ENCODE measurements at places on chromosomes 4 and X. TPM values are rescaled to one million over a fixed set of nuclear protein-coding genes. Genes with fewer than 3 reads are reported as not detected.

Gene CNKSR2
- total RNA-seq = 2.2 TPM

Gene PGM2
- total RNA-seq = 24.4 TPM

Gene DCX
- total RNA-seq = 2.4 TPM

Gene GABRE
- 1.8 TPM for total RNA-seq

Gene ARHGAP36
- total RNA-seq = not detected

Gene MAB21L2
- total RNA-seq = 1.9 TPM

Gene BRS3
- total RNA-seq = not detected

Gene DUX4
- not detected for total RNA-seq

- H3K27ac ChIP-seq = peak overlapping the region; percentile 25
- peaks cover 13% of the 10 kb centered on the region for H3K4me1 ChIP-seq
- peaks cover 8% of the 10 kb centered on the region for H3K36me3 ChIP-seq
- DNase-seq = peak; percentile 84
- H3K27me3 ChIP-seq = no peaks in the 10 kb centered on the region
These were observed 21.2 kb upstream of the SLC25A31 start for GRCh38 chr4:127708985-127709384.

DNA sequence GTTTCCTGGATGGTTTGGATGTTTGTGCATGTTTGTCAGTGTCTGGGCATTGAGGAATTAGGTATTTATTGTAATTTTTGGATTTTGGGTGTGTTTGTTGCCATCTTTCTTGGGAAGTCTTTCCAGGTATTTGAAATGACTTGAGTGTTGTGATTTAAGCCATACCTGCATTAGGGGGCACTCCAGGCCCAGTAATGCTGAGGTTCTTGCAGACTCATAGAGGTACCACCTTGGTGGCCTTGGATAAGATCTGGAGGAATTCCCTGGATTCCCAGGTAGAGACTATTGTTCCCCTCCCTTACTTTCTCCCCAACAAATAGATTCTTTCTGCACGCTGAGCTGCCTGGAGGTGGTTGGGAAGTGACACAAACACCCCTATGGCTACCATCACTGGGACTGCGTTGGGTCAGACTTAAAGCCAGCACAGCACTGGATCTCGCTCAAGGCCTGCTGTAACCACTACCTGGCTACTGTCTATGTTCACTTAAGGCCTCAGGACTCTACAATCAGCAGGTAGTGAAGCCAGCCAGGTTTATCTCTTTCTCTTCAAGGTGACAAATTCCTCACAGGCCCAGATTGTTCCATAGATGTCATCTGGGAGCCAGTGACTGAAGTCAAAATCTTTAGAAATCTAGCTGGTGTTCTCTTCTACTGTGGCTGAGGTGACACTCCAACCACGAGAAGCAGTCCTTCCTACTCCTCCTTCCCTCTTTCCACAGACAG is 643.6 kb downstream of the PDHA2 start:
- no peaks in the 10 kb centered on the region for H3K36me3 ChIP-seq
- no peak overlapping the region for H3K27ac ChIP-seq
- H3K27me3 ChIP-seq = no peaks in the 10 kb centered on the region
- no peaks in the 10 kb centered on the region for H3K4me1 ChIP-seq
- no peak overlapping the region for H3K4me3 ChIP-seq
- no peak for DNase-seq

GRCh38 chr4:170623899-170624298 is 534.1 kb upstream of the AADAT start:
- no peaks in the 10 kb centered on the region for H3K4me1 ChIP-seq
- DNase-seq = no peak
- no peaks in the 10 kb centered on the region for H3K36me3 ChIP-seq

DNA sequence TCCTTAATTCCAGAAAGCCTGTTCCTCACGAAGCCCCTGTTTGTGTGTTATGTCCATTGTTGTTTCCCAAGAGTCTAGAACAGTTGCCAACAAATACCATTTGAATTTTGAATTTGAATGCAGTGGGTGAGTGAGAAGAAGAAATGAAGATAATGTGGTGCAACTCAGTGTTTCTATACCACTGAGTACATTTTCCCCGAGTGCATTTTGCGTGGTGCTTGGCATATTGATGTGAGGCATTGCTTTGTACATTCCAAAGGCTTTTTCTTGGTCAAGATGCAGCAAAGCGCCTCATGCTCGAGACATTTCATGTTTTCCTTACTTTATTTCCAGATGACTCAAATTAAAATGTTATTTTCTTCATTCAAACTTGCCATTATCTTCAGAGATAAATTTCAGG is 253.1 kb upstream of the RPS6KA3 start:
- no peak for DNase-seq
- H3K4me1 ChIP-seq = peaks cover 16% of the 10 kb centered on the region
- H3K36me3 ChIP-seq = no peaks in the 10 kb centered on the region
- H3K27me3 ChIP-seq = no peaks in the 10 kb centered on the region
- no peak overlapping the region for H3K4me3 ChIP-seq

GRCh38 chrX:148572337-148572736 is 71.9 kb downstream of the AFF2 start:
- H3K36me3 ChIP-seq = no peaks in the 10 kb centered on the region
- H3K4me3 ChIP-seq = no peak overlapping the region
- H3K4me1 ChIP-seq = peaks cover 6% of the 10 kb centered on the region
- DNase-seq = no peak
- no peak overlapping the region for H3K27ac ChIP-seq

DNA sequence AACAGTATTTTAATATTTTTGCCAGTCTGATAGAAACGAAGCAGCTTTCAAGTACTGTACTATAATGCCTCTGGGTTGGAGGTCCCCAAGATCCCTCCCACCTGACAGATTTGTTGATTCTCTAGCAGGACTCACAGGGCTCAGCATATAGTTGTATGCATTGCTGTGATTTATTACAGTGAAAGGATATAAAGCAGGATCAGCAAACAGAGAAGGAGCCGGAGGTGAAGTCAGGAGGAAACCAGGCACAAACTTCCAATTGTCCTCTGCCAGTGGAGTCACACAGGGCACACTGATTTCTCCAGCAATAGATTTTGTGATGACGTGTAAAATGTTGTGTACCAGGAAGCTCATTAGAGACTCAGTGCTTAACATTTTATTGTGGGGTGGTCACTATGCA is 19.0 kb downstream of the USP53 start:
- no peak for DNase-seq
- no peaks in the 10 kb centered on the region for H3K27me3 ChIP-seq

DNA sequence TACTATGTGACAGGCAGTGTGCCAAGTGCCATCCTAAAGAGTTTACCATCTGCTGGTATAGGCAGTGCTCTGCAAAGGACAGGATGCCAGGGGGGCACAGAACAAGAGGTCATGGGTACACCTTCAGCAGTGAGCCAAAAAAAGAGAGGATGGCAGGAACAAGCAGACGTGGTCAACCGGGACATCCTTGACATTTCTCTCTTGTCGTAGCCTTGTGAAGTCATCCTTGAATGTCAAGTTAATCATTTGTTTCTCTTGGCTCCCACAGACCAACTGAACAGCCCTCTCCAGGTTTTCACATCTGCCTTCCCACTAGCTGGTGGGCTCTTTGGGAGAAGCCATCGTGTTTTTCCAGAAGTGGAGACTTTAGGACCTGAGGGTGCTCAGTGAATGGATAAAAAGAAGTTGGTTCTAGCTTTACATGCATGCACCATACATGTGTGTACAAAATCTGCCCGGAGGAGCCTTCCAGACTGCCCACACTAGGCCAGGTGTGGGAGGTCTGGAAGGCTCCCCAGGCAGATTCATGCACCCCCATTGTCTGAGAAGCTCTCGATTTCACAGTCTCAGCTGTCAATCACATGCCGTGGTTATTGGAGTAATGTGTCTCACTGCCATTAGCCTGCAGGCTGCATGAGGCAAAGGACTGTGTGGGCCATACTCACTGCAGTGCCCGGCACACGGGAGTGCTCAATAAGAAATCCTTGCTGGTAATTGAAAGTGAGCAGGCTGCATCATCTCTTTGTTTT is 16.4 kb downstream of the PNMA6F start:
- no peak for DNase-seq

- no peaks in the 10 kb centered on the region for H3K27me3 ChIP-seq
- H3K36me3 ChIP-seq = no peaks in the 10 kb centered on the region
- no peaks in the 10 kb centered on the region for H3K4me1 ChIP-seq
- no peak overlapping the region for H3K27ac ChIP-seq
- H3K4me3 ChIP-seq = no peak overlapping the region
These were observed 405.2 kb downstream of the FAT4 start for GRCh38 chr4:125719987-125720386.

- H3K4me1 ChIP-seq = no peaks in the 10 kb centered on the region
These were observed 73.2 kb upstream of the TENM3 start for GRCh38 chr4:182169987-182170386.

- H3K4me1 ChIP-seq = no peaks in the 10 kb centered on the region
- peaks cover 16% of the 10 kb centered on the region for H3K27me3 ChIP-seq
- no peak for DNase-seq
- no peaks in the 10 kb centered on the region for H3K36me3 ChIP-seq
- H3K4me3 ChIP-seq = no peak overlapping the region
These were observed 49.2 kb upstream of the MSX1 start for GRCh38 chr4:4810092-4810774.

DNA sequence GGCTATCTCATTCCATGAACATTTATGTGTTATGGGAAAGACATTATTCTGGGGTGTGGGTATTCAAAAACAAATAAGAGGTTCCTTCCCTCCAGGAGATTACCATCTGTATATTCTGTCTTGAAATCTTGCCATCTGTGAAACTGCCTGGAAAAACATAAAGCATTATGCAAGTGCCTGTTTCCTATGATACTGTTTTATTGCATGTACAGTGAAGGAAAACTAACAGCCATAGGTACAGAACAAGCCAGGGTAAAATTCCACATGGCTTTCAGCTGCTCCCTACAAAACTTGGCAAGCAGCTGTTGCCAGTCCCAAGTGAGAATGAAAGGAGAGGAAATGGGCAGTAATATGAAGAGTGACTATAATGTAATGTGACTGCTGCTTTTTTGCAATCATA is 136.0 kb downstream of the GUCY2F start:
- H3K4me1 ChIP-seq = peaks cover 16% of the 10 kb centered on the region
- H3K36me3 ChIP-seq = no peaks in the 10 kb centered on the region
- no peaks in the 10 kb centered on the region for H3K27me3 ChIP-seq
- no peak overlapping the region for H3K4me3 ChIP-seq
- no peak for DNase-seq

DNA sequence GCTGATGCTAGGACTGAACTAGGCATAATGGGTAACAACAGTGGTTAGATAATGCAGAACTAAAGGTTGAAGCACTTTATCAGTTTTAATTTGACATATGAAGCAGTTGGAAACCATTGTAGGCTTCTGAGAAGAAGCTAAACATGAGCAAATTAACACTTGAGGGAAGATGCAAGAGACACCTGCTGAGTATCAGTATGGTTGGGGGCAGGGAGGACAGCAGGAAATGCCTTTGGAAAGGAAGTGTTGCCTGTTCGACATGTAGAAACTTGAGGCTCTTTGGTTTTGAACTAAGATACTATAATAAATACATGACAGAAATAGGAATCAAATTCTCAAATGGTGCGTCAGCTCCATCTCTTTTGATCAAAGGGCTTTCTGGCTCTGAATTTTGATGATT is 115.6 kb downstream of the FHIP1A start:
- no peaks in the 10 kb centered on the region for H3K27me3 ChIP-seq
- no peak overlapping the region for H3K27ac ChIP-seq

GRCh38 chr4:159444678-159445077 is 341.8 kb downstream of the RAPGEF2 start:
- no peaks in the 10 kb centered on the region for H3K4me1 ChIP-seq
- peak; percentile 41 for DNase-seq
- no peaks in the 10 kb centered on the region for H3K27me3 ChIP-seq
- H3K36me3 ChIP-seq = no peaks in the 10 kb centered on the region
- H3K4me3 ChIP-seq = no peak overlapping the region

DNA sequence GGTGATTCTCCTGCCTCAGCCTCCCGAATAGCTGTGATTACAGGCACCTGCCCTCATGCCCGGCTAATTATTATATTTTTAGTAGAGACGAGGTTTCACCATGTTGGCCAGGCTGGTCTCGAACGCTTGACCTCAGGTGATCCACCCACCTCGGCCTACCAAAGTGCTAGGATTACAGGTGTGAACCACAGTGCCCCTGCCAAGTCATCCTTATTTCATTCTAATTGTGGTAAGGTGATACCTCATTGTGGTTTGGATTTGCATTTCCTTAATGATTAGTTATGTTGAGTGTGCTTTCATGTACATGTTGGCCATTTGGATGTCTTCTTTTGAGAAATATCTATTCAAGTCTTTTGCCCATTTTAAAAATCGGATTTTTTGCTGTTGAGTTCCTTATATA is 93.0 kb downstream of the USP9X start:
- no peaks in the 10 kb centered on the region for H3K4me1 ChIP-seq
- peaks cover 5% of the 10 kb centered on the region for H3K36me3 ChIP-seq
- no peak overlapping the region for H3K27ac ChIP-seq
- H3K27me3 ChIP-seq = no peaks in the 10 kb centered on the region
- no peak overlapping the region for H3K4me3 ChIP-seq

DNA sequence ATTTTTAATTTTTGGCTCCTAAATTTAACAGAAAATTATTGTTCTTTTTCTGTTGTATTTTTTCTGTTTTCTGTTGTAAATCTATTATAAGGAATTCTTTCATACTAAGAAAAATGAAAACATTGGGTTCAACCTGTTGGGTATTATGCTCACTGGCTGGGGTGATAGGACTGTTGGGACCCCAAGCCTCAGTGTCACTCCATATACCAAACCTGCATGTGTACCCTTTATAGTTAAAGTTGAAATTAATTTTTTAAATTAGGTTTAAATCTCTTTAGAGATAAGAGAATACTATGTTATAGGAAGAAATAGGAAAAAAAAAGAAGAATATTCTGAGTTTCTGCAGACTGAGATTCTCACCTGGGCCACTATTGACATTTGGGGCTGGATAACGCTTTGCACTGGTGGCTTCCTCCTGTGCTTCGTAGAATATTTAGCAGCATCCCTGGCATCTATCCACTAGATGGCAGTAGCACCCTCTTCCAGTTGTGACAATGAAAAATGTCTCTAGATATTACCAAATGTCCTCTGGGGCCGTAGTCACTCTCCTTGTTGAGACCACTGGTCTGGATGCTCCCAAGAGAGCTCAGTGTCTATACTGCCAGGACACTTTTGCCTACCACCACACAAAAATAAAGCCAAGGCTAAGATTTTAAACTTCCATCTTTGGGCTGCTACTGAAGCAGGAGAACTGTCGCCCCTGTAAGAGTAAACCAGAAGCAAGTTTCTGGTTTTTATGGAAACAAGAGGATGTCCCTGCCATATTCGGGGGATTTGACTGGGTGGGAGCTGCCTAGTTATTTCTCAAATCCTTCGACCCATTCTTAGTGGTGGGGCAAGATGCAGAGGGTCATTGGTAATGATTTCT is 22.4 kb upstream of the CLTRN start:
- no peaks in the 10 kb centered on the region for H3K27me3 ChIP-seq
- no peaks in the 10 kb centered on the region for H3K36me3 ChIP-seq
- no peak overlapping the region for H3K4me3 ChIP-seq
- peak; percentile 18 for DNase-seq
